ENCODE measurements at places on chromosomes 3 and 15.

DNA sequence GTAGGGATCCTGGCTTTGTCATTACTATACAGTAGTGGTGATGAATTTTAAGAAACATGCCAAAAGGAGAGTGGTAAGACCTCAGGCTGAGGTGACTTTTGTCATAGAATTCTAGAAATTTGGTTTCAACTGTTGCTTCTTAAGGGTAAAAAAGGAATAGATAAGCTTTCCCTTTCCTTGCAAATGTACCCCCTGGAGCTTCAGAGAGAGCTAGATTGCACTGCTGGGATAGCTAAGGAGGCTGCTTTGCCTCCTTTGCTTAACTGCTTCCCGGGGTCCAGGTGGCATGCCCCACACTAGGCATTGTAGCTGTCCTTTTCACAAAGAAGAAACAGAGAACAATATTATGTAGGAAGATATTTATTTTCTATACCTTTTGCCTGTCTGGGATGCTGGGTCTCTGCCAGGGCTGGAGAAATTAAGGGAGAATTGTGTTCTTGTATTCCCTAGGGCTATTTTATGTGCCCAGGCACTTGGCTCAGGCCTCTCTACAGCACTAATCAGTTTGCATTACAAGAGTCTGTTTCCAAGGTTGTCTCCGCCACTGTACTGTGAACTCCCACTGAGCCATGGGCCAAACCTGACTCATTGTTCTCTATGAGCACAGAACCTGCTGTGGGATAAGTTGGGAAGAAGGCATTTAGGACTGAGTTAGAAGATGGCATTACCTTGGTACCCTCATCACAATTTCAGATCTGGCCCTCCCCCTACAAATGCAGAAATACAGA is 460.0 kb downstream of the PDCD6IP start:
- DNase-seq = no peak

GRCh38 chr3:169886671-169887070 is 16.9 kb upstream of the LRRC31 start:
- no peak for DNase-seq

DNA sequence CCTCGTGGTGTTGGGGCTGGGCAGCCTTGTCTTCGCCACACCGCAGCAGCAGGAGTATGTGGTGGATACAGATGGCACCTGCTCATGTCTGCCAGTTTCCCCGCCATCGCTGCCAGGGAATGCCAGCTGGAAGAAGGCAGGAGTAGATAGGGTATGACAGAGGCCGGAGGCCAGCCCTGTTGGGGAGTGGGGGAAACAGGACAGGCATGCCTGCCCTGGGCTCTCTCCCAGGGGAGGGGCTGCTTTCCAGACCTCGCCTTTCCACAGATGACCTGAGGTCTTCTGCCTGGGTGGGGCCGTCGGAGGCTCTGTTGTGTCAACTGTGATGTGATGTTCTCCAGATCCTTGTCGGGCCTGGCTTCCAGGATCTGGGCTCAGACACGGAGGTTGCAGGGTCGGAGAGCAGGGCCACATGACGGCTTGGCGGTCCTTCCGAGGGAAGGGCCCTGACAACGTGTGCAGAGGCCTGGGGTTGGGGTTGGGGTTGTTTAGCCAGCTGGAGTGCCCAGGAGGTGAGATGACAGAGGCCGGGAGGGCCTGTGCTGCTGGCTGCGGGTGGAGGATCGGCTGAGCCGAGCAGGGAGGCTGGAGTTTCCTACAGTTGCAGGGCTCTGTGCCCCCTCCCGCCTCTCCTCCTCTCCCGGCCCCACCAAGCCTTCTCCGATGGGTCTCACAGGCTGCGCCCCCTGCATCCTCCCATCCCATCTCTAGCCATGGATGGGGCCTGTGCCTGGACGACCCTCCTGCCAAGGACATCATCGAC is 102.0 kb downstream of the TBC1D2B start:
- no peak for DNase-seq

- DNase-seq = no peak
Observed at GRCh38 chr3:16059711-16060357, 114.6 kb upstream of the GALNT15 start.

GRCh38 chr15:76987896-76988860 is 6.7 kb upstream of the PSTPIP1 start:
- no peak for DNase-seq

DNA sequence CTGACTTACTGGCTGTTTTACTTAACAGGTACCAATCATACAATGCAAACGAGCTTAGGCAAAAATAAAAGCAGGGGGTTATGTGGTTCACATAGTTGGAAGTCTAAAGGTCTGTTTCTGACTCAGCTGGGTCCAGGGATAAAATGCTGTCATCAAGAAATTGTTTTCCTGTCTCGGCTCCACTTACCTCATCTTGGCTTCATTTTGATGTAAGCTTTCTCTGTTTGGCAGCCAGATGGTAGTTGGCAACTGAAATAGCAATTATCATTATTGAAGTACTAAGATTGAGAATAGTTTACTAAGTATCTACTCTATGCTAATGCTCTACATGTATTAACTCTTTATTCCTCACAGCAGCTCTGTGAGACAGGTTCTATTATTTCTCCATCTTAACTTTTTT is 36.8 kb upstream of the CNTN3 start:
- no peak for DNase-seq

DNA sequence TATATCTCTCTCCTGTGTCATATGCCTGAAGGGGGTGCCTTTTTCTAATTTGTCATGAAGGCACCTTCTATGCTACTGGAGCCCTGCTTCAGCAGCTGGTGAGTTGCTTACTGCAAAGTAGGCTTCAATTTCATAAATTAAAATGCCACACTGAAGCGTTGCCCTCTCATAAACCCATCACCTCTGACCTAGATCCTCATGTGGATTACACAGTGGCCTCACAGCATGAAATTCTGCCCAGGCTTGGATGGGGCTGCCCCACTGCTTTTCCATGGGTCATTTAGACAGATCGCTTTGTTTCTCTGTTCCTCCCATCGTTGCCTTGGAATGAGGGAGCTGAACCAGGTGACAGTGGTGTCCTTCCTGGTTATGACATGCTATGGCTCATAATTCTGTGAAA is 131.2 kb downstream of the RPL22L1 start:
- no peak for DNase-seq

GRCh38 chr3:7683426-7683825 is 818.2 kb upstream of the LMCD1 start:
- no peak for DNase-seq

DNA sequence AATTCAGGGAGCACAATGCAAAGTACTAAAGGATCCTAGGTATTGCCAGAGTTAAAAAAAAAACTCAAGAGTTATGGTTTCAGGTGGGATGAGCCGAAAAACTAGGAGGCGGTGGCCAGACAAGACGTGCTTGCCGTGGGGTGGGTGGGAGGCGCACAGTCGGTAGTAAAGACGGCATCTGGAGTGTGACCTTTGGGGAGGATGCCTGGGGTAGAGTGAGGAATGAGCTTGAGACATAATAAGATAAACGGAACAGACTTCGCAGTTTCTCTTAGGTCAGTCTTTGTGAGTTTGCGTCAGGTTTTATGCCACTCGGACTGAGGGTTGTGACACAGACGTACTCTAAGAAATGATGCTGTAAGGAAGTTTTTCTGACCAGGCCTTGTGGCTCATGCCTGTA is 139.6 kb downstream of the LRRK1 start:
- no peak for DNase-seq

GRCh38 chr3:115523458-115523857 is 99.9 kb upstream of the GAP43 start:
- DNase-seq = no peak

- no peak for DNase-seq
Observed at GRCh38 chr3:6528951-6529350, 332.0 kb upstream of the GRM7 start.

DNA sequence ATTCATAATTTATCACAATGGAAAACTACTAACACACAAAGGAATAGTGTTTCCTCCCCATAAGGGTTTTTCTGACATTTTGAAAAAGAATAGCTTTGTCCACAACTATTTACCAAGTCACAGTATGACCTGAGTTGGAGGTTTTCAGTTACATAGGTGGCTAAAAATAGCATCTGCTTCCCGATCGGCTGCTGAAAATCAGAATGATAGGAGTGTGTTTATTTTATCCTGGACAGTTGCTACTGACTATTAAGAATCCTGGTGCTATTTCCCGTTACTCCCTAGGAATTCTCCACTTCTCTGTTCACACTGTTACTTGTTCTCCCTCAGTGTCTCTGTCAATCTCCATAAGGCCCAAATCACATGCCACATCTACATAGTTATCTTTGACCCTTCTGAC is 353.9 kb upstream of the RARB start:
- no peak for DNase-seq

DNA sequence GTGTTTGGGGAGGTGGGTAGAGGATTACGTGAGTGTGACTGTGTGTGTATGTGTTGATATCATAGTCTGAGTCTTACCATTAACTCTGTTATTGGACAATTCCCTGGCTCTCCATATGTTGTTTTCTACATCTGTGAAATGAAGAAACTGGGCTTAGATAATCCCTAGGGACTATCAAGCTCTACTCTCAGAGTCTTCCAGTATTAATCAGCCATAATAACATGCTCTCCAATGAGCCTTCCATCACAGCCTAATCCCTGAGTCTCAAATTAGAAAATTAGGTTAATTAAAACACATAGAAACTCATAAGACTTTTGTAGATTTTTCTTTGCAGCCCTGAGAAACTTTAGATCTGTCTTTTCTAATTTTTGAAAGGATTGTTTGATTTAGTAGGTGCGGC is 404.2 kb upstream of the RARB start:
- DNase-seq = no peak

DNA sequence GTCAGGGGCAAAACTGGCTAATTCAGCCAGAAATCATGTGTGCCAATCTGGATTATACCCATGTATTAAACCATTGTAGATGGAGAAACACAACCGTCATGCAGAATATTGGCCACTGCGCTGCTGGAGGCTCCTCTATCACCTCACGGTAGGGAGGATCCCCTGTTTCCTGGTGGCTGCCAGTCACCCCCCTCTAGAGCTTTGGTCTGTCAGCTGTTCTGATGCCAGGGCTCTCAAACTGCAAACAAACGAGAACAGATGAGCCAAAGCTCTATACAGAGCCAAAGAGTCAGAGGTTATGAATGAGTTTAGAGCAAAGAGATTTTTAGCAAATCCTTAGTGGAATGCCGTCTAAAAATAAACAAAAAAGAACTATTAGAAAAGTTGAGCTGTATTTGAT is 62.5 kb downstream of the IL20RB start:
- DNase-seq = no peak

DNA sequence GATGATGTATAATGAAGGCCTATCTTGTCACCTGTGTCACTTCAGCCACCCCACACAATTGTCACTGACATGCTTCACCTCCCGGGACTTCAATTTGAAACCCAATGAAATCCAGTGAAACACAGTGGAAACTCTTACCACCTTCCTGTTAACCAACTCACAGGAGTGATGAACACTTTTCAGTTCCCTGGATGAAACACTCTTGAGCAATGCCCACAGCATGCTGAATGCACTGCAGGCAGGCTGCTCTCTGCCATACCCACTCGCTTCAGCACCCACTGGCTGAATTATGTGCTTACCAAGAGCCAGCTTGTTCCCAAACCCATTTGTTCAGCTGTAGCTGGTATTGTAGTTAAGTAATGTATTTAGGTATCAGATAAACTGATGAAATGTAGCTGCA is 47.0 kb downstream of the MAP2K1 start:
- no peak for DNase-seq

DNA sequence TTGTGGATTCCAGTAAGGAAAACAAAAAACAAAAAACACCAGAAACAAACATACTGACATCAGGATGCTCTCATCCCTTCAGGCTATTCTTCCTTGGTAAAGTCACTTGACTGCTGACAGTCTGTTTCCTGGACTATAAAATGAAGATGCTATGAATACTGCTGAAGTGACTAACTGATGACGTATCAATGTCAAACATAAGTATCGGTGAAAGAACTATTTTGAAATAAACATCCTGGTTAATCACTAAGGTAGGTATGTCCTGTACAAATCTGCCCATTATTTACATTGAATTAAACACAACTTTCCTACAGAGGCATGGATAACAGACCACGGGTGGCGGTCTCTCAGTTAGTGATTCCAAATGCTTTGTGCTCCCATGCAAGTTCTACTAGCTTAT is 45.9 kb downstream of the CHAC1 start:
- no peak for DNase-seq

- no peak for DNase-seq
Observed at GRCh38 chr3:195613468-195614069, 29.8 kb upstream of the APOD start.

DNA sequence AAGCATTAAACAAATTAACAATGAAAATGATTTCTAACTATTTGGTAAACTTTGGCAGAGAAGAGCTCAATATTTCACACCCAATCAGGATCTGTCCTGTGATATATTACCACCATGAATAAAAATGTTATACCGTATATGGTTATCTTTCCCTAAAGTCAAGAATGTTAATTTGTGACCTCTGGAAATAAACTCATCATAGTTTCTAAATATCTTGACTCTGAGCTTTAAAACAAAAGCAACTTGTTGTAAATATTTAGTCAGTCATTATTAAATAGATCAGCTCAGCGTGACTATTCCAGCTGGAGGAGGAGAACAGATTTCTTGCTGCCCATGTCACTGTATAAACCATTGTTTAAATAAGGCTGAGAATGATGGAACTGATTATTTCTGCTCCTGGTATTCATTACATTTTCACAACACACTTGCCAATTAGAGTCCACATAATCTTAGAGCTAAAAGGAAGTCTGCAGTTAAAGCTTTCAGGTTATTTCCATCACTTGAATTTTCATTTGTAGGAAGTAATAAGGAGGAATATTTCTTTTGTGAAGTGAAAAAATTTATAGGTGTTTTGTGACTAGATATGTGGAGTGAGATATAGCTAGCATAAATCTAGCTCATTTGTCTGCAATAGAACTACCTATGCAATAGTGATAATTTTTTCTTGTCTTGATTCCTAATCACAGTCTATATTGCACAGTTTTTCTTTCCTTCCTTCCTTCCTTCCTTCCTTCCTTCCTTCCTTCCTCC is 106.5 kb upstream of the P2RY1 start:
- no peak for DNase-seq

- DNase-seq = no peak
Observed at GRCh38 chr3:155771126-155771525, 26.3 kb upstream of the PLCH1 start.

DNA sequence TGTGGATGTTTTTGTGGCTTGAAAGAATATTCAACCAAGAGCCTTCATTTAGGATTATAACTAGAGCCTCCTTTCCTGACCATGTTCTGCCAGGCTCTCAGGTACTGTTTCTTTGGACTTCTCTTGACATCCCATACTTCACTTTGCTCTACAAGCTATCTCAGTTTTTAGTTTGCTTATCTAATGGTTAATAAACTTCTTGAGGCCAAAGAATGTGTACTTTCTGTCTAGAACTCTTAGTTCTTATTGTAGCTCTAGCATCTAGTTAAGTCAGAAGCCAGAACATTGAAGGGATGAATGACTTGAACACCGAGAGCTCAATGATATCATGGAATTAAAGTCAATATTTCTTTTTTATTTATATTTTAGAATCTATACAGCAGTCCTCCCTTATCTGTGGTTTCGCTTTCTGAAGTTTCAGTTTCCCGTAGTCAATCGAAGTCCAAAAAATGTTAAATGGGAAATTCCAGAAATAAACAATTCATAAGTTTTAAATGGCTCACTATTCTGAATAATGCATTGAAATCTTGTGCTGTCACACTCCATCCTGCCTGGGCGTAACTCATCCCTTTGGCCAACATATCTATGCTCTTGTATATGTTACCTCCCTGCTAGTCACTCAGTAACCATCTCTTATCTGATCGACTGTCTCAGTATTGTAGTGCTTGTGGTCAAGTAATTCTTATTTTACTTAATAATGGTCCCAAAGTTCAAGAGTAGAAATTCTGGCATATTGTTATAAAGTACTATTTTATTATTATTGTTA is 368.6 kb upstream of the RBMS3 start:
- no peak for DNase-seq

Data from forelimb muscle (tissue), 1 donor.